ENCODE measurements at places on chromosomes 1 and 21.

GRCh38 chr1:51653127-51653526 is 36.2 kb downstream of the OSBPL9 start:
- H3K36me3 ChIP-seq, result peaks cover 4% of the 10 kb centered on the region
- no peak overlapping the region for H3K4me3 ChIP-seq
- peaks cover 29% of the 10 kb centered on the region for H3K4me1 ChIP-seq
- no peak overlapping the region for H3K27ac ChIP-seq

DNA sequence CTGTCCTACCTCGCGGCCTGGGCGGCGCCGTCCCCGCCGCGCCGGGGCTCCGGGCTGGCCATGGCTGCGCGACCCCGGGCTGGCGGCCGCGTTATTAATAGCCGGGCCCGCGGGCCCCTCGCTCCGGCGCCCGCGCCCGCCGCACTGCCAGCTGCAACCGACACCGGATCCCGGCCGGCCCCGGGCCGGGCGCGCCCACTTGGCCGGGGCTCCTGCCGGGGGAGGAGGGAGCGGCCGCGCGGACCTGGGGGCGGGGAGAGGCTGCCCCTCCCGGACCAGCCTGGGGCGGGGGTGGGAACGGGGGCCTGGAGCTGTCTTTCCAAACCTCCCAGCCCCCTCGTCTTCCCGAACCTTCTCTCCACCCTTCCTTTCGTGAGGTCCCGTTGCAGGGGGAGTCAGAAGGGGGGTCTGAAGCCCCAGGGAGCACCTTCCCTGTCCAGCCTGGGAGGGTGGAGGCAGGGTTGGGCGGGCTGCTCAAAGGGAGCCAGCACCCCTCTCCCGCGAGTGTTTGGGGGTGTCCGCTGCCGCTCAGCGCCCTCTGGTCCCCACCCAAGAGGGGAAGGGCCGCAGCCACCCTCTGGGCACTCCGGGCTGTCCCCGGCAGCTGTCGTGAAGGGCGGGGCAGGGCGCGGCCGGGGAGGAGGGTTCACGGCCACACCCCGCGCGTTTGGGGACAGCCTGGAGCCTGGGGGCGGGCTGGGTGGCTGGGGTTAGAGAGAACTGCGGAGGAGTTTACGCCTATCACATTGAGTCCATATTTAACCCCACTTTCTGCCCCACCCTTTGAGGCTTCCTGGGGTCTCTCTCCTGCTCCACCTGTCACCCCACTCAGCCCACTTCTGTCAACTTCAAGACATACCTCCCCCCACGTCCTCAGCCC is at the start of gene SYNC:
SYNC (minus strand) TSS at position 172 of the 880 bp plus-strand sequence; CDS start at position 62, 110 bp downstream.
- peak within 1 kb of the TSS; percentile 92 for H3K4me3 ChIP-seq
- H3K36me3 ChIP-seq, result no peaks in the 10 kb centered on the region
- H3K4me1 ChIP-seq, result peaks cover 18% of the 10 kb centered on the region
- peak; percentile 61 for DNase-seq

GRCh38 chr1:24094554-24094953 is 17.4 kb downstream of the MYOM3 start:
- no peaks in the 10 kb centered on the region for H3K36me3 ChIP-seq
- no peaks in the 10 kb centered on the region for H3K27me3 ChIP-seq
- no peaks in the 10 kb centered on the region for H3K4me1 ChIP-seq
- DNase-seq, result no peak
- H3K27ac ChIP-seq, result no peak overlapping the region

DNA sequence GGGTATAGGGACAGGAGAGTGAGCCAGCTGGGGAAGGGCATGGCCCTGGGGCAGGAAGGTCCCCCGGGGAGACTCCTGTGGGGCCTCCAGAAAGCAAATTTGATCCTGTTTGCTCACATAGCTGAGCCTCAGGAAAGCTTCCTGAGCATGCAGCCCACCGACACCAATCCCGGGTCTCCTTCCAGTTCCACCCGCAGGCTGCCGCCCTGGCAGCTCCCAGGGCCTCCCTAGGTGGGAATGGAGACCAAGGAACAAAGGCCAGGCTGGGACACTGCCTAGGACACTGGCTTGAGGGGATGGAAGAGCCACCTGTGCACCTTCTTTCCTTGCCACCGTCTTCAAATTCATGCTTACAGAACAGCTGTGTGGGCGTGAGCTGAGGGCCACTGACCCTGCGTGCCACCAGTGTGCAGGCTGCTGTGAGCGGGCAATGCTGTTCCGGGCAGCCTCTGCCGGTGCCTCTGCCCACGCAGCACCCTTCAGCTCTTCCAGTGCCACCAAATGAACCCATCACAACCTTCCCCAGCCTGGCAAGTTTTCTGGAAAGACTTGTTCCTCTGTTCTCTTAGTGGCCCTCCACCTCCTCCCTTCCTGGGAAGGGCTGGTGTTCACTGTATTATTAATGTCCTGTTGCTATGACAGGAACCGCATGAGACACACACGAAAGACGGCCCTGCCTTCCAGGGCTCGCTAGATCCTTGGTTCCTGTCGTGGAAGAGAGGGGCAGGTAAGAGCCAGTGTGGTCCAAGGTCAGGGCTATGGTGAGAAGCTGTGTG is 53.6 kb downstream of the ACBD3 start:
- no peaks in the 10 kb centered on the region for H3K27me3 ChIP-seq
- H3K4me1 ChIP-seq, result peaks cover 25% of the 10 kb centered on the region
- no peak overlapping the region for H3K4me3 ChIP-seq
- peak overlapping the region; percentile 62 for H3K27ac ChIP-seq
- DNase-seq, result peak; percentile 91

DNA sequence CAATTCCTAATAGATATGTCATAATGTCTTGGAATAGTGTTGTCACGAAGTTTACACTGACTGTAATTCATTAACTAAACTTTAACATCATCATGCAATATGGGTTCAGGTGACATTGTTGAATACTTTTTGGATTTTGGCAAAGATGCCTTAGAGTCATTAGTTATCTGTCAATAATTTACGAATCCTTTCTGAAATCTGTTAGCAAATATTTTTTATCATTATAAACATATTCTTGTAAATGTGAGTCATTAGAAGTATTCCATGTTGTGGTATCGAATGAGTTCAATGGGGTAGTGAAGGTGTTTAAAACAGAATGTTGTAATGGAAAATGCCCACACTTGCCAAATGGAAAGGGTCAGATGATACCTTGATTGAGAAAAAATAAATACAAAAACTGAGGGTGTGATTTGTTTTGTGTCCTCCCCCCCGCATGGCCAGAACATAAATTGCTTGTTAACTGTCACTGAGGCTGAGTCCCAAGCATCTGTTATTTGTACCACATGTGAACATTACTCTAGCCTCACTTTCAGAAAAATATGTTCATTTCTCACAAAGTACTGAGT is 5.2 kb upstream of the NR5A2 start:
- no peaks in the 10 kb centered on the region for H3K4me1 ChIP-seq
- H3K36me3 ChIP-seq, result no peaks in the 10 kb centered on the region
- H3K4me3 ChIP-seq, result no peak overlapping the region
- H3K27me3 ChIP-seq, result peaks cover 8% of the 10 kb centered on the region

DNA sequence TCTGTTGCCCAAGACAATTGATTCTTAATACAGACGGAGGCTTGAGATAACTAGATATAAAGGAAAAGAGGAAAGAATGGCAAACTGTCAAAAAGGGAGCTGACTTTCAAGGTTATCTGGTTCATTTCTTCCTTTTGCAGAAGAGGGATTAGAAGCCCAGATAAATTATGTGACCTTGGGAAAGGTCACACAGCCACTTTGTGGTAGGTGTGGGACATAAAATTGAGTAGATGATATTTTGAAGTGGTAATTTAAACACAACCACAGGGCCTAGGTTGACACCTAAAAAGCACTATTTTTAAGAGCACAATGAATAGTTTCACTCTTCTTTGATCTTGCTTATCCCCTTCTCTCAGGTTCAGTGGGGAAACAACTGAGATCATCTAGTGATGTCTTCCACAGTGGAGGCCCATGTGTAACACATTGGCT is 16.9 kb upstream of the KIAA0040 start:
- H3K4me3 ChIP-seq, result no peak overlapping the region
- no peaks in the 10 kb centered on the region for H3K27me3 ChIP-seq
- no peaks in the 10 kb centered on the region for H3K36me3 ChIP-seq
- peaks cover 8% of the 10 kb centered on the region for H3K4me1 ChIP-seq

DNA sequence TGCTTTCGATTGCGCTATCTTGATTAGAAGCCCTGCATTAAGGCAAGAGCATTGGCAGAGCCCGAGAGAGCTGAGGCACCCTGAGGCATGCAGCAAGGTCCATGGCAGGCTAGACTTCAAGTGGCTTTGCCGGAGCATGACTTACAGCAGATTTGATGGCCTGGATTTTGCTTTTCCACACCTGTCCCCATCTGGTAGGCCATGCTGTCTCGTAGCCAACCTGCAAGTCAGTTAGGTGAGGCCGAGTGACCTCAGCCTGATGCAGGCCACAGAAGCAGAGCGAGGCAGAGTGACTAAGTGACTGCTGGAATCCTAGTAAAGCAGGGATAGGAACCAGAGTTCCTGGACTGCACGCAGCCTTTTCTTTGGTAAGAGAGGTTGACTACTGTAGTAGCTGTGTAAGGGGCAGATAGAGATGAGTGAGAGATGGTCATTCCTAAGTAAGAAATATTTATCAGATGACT is 148.9 kb downstream of the PBX1 start:
- no peaks in the 10 kb centered on the region for H3K36me3 ChIP-seq
- no peaks in the 10 kb centered on the region for H3K27me3 ChIP-seq
- H3K4me1 ChIP-seq, result peaks cover 47% of the 10 kb centered on the region

DNA sequence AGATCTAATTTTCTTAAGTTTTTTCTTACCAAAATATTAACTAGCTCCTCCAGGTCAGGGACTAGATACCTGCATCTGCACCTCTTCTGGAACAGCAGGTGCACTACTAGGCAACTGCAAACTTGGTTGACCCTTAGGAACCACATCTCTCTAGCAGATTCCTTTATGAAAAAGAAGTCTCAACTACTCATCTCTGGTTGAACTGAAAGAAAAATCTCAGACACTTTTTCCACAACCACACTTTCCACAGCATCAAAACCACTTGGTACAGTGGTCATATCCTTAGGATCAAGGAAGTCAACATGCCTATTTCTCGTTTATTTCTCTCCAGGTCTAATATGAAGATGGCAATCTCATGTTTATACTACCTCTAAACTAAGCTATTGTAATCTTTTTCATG is 52.3 kb downstream of the VAV3 start:
- H3K4me1 ChIP-seq, result no peaks in the 10 kb centered on the region
- no peaks in the 10 kb centered on the region for H3K27me3 ChIP-seq

- H3K4me1 ChIP-seq, result peaks cover 67% of the 10 kb centered on the region
- H3K27me3 ChIP-seq, result no peaks in the 10 kb centered on the region
- H3K36me3 ChIP-seq, result no peaks in the 10 kb centered on the region
- DNase-seq, result peak; percentile 73
These were observed 40.1 kb downstream of the ZNF281 start for GRCh38 chr1:200369706-200370105.

DNA sequence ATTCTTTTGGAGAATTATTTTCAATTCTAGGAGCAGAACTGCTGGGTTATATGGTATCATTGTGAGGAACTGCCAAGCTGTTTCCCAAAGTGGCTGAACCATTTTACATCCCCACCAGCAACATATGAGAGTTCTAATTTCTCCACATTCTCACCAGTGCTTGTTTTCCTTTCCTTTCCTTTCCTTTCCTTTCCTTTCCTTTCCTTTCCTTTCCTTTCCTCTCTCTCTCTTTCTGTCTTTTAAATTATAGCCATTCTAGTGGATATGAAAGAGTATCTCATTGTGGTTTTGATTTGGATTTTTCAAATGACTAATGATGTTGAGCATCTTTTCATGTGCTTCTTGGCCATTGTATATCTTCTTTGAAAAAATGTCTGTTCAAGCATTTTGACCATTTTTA is 45.3 kb downstream of the RUNX3 start:
- no peak for DNase-seq
- no peak overlapping the region for H3K27ac ChIP-seq
- H3K27me3 ChIP-seq, result peaks cover 5% of the 10 kb centered on the region
- no peaks in the 10 kb centered on the region for H3K36me3 ChIP-seq
- no peak overlapping the region for H3K4me3 ChIP-seq

DNA sequence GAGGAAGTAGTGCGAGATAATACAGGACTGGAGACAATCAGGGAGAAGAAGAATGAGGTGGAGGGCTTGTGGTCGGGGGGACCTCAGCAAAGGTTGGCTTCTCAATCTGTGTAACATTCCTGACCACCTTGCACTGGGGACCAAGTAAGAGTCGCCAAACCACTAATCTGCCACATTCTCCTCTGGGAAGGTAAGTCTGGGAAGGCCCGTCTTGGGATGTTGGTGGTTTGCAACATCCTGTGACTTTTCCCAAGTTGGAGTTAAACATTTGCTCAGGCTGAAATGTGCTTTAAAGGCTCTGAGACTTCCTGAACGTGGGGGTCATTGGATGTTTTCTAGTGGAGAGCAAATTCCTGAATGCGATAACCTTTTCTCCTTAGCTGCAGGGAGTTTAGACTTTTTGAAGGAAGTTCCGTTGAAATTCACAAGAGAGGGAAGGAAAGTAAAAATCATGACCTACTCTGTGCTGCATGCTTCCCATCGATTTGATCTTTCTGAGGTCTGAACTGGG is 325.9 kb downstream of the RPS6KC1 start:
- H3K27me3 ChIP-seq, result peaks cover 47% of the 10 kb centered on the region
- H3K27ac ChIP-seq, result no peak overlapping the region
- H3K4me3 ChIP-seq, result no peak overlapping the region
- DNase-seq, result no peak
- H3K36me3 ChIP-seq, result no peaks in the 10 kb centered on the region

DNA sequence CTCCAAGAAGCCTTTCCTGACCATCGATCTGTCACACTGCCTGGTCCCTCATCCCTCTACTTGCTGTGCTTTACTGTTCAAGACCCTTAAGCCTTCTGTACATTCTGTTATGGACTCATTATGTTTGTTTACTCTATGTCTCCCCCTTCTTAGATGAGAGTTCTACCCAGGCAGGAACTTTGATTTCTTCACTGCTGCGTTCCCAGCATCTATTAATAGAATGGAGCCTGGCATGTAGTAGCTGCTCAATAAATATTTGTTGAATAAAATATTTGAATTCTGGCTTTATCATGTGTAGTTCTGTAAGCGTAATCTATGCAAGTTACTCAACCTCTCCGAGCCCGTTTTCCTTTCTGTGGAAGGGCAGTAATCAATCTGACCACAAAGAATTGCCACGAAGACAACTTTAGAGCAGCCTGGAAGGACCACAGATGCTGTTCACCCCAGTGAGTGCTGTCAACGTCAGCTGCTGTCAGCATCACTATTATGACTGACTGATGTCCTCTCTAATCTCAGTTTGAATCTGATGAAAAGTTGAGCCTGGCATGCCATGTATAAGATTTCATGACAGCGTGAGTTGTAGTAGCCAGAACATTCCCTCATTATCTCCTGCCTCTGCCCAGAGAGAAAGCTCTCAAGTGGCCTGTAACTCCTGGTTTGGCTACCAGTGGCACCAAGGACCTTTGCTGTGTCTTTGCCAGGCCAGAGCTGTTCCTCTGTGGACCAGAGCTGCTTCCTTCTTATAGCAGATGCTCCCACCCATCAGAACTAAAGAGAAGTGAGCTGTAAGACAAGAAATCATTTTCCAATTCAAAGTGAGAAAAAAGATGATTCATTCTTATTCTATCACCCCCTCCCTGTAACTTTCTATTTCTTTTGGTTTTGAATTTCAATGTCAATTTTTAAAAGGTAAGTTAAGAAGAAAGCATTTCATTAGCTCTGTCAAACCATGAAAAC is 94.5 kb downstream of the PRDM2 start:
- no peaks in the 10 kb centered on the region for H3K36me3 ChIP-seq
- no peak overlapping the region for H3K27ac ChIP-seq
- DNase-seq, result no peak
- H3K4me1 ChIP-seq, result peaks cover 16% of the 10 kb centered on the region
- no peaks in the 10 kb centered on the region for H3K27me3 ChIP-seq

Data from PC-3 (cell line).